Endodermal cell (in vitro differentiated cells): ENCODE measurements at places on chromosomes 13 and 19. TPM values are rescaled to one million over a fixed set of nuclear protein-coding genes. Genes with fewer than 3 reads are reported as not detected.

Gene ATXN8OS
- not detected in 2 replicates for total RNA-seq

Gene EFNA2
- total RNA-seq: 23.5 to 31.9 TPM (median 28.6 TPM) in 3 replicates

Gene CD37
- total RNA-seq: not detected in 2 replicates

Gene PCDH9
- total RNA-seq: 1.6 and 1.8 TPM in 2 replicates

Gene HS6ST3
- total RNA-seq: 0.89 to 1.1 TPM (median 1.1 TPM) in 3 replicates

Gene SIGLEC5
- not detected in 3 replicates for total RNA-seq

Gene ZNF304
- 11.6 and 11.7 TPM in 2 replicates for total RNA-seq

Gene PSG5
- total RNA-seq: not detected in 2 replicates

Gene ANGPTL8
- total RNA-seq: not detected in 2 replicates

Gene TPTE2
- not detected in 3 replicates for total RNA-seq

Gene GFY
- 0.27 TPM in 1 of 3 replicates, not detected in the others for total RNA-seq

Gene ZNF665
- 4.3 and 7.6 TPM in 2 replicates for total RNA-seq

Gene SIGLEC12
- total RNA-seq: not detected in 3 replicates

DNA sequence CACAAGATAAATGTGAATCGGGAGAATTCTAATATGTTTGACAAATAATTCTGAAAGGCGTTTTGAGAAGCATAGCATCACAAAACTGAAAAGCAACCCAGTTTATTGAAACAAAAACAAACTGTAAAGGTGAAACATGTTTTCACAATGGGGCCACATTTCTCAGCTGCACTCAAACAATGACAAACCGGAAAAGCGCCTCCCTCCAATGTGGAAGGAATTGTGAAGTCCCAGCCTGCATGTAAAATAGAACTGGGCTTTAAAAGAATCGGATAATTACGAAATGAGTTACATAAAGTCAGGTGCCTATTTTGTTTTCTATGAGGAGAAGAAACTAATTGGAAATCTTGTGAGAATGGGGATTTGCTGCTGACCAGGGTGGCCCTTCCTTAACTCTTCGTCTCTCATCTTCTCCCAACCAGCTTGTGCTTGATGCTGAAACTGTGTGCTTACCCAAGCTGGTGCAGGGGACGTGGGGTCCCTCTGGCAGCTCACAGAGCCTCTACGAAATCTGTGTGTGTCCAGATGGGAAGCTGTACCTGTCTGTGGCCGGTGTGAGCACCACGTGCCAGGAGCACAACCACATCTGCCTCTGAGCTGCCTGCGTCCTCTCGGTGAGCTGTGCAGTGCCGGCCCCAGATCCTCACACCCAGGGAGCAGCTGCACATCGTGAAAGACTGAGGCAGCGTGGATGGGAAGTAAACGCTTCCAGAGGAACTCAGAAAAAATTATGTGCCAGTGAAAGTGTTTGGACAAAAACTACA lies 109.4 kb downstream of the SACS start:
- DNase-seq: peak; percentile 54

- DNase-seq: no peak
Observed at GRCh38 chr13:93039131-93039530, 187.5 kb upstream of the GPC6 start.

- DNase-seq: no peak
Observed at GRCh38 chr19:38964738-38965137, 10.8 kb downstream of the FBXO17 start.

- peak; percentile 100 for DNase-seq
Observed at GRCh38 chr19:19120308-19121231, 17.7 kb downstream of the TMEM161A start.

- no peak for DNase-seq
Observed at GRCh38 chr13:34411894-34412293, 530.2 kb upstream of the NBEA start.

- DNase-seq: peak; percentile 83
Observed at GRCh38 chr19:38134540-38135149, 89.4 kb downstream of the DPF1 start.

- DNase-seq: no peak
Observed at GRCh38 chr13:23182142-23182541, 1.4 kb downstream of the SGCG start.

GRCh38 chr19:21439201-21439751 lies 42.3 kb downstream of the ZNF493 start:
- DNase-seq: no peak

DNA sequence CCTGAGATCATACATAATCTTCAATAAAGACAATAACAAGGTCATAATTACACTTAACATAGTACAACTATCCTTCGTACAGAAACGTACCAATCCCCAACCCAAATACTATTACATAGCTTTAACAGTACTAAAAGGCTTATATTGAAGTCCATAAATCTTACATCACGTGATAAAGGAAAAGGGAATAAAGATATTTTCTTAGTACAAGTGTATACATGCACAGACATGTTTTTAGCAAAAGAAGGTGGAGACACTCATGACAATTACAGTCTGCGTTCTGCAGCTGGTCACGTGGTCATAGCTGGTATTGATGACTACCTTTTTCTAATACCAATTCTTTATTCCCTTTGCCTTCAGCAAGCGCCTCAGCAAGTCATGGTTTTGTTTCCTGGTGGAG lies 464.5 kb upstream of the SLITRK5 start:
- no peak for DNase-seq

DNA sequence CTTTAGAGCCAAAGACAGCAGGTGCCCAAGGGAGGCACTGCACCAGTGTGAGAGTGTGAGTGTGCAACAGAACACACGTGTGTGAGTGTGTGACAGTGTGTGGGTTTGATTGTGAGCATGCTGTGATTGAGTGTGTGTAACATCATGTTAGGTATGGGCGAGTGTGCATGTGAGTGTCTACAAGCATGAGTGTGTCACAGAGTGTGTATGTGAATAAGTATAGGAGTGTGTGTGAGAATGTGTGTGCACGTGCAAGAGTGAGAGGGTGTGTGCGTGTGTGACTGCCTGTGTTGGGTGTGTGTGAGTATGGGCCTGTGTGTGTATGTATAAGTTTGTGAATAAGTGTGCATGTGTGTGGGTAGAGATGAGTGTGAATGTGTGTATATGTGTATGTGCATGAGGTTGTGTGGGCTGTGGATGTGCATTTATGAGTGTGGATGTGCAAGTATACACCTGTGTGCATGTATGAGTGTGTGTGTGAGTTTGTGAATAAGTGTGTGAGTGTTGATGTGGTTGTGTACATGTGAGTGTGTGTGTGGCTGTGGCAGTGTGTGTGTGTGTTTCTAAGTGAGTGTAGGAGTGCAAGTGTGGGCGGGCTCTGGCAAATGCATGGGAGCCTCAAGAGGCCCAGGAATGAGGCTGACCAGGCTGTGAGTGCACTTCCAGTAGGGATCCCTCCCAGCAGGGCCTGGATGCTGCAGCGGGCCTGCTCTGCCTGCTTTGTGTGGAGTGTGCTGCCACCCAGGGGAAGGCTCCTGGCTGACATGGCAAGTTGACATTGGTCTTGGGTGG lies 198.4 kb downstream of the COL4A1 start:
- peak; percentile 93 for DNase-seq

- DNase-seq: no peak
Observed at GRCh38 chr19:9967326-9967725, 31.0 kb upstream of the OLFM2 start.

- no peak for DNase-seq
Observed at GRCh38 chr13:26280295-26280694, 26.4 kb downstream of the CDK8 start.

DNA sequence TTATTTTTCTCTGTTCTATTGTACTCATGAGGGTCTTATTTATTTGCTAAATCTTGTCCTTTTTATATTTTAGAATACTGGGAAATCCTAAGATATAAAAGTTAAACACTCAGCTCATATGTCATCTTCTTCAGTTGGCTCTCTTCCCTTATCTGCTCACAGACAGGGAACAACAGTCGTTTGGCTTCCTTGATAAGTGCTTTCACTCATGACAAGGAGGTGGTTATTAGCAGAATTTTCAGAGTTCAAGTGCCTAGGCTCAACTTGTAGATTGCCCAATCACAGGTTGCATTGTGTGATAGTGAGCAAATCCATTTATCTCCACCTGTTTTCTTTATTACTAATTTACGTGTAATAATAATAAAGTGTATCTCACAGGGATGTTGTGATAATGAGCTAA lies 620.3 kb upstream of the PCDH20 start:
- no peak for DNase-seq

DNA sequence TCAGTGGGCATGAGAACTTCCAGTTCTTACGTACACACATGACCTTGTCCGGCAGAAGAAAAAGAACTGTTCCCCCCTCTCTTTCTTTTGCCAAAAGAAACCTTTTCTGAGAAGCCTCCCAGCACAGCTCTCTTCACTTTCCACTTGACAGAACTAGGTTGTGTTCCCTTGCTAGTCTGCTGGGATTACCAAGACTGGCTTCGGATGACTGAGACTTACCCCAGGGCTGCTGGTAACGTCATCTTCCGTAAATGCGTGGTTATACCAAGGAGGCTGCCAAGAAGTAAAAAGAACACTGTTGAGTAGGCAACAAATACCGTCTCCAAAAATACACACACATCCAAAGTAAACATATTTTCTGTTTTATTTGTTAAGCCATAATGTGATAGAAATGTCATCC lies 908.2 kb downstream of the EFNB2 start:
- DNase-seq: no peak

- no peak for DNase-seq
Observed at GRCh38 chr19:53365899-53366493, 491 bp downstream of the ZNF525 start.

- DNase-seq: peak; percentile 79
Observed at GRCh38 chr19:45323671-45324081, 1.0 kb upstream of the CKM start.

DNA sequence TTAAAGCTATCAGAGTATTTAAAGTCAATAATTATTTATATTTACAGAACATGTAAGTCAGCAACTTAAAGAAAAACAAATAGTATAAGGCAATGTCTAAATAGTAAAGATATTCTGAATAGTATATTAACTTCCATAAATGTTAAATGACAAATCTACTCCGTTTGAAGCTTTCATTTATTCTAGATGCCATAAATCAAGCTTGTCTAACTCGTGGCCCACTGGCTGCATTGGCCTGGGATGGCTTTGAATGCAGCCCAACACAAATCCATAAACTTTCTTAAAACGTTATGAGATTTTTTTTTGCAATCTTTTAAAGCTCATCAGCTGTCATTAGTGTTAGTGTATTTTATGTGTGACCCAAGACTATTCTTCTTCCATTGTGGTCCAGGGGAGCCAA lies 1117.1 kb upstream of the PCDH9 start:
- no peak for DNase-seq

GRCh38 chr19:12891553-12892021 lies 627 bp downstream of the GCDH start:
- DNase-seq: peak; percentile 66

DNA sequence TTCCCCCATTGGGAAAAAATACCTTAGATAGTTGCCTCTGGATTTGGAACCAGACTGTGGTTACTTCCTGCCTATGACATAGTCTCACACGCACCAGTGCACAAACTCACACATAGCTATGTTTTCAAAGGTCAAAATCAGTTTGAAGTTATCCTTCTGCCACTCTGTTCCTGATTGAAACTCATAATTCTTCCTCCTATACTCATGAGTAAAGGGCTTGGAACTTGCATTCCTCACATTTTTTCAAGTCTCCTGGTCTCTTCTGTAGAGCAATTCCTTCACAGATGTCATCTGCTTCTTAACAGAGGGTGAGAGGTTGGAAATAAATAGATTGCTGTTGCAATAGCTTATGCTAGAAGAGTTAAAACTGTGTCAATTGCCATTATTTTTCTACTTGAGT lies 18.6 kb upstream of the POSTN start:
- no peak for DNase-seq

DNA sequence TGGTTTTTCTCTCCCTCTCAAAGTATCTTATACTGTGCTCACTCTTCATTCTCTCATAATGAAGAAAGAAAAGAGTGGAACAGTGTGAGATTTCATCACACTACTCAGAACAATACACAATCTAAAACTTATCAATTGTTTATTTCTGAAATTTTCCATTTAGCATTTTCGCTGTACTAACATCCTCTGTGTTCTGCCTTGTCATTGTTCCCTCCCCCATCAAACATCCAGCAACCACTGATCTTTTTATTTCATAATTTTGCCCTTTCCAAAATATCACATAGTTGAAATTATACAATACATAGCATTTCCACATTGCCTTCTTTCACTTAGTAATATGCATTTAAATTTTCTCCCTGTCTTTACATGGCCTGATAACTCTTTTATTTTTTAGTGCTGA lies 658.7 kb downstream of the SLITRK1 start:
- DNase-seq: no peak

GRCh38 chr13:80690208-80690607 lies 349.3 kb upstream of the SPRY2 start:
- DNase-seq: no peak

DNA sequence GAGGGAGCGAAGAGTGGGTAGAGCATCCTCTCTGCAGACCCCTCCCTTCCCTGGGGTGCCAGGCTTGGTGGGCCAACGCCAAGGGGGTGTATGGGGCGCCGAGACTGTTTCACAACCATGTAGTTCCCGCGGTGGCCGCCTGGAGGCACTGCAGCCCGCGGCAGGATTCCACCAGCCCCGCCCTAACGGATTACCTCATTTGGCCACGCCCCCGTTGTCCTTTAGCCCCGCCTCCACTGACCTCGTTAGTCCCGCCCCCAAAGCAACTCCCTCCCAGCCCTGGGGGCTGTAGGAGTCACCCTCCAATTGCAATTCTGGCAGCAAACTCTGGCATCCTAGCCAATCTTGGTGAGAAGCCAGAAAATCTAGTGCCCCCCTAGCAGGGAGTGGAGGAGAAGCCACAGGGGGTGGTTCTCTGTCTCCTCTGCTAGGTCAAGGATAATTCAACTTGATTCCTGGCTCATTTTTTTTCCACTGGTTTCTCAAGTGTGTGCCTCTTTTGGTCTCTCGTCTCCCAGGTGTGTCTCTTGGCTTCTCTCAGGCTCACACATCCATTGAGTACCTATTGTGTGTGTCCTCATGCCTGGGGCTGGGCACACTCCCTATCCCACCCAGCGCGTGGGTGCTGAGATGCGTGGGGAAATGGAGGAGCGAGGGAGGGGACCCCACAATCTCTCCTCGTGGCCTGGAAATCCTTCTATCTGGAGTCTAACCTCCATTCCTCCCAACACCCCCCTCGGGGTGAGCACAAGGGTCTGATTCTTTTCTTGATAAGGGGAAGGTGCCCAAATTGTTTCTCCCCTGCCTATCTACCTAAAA lies 2.0 kb downstream of the OLFM2 start:
- DNase-seq: peak; percentile 97

- DNase-seq: no peak
Observed at GRCh38 chr19:36745870-36746269, 26.7 kb downstream of the ZNF850 start.
